Skeletal muscle cell (primary cell): ENCODE measurements at places on chromosomes 3 and 15.

- DNase-seq: no peak
These were observed 12.2 kb upstream of the MEX3B start for GRCh38 chr15:82058026-82058425.

- no peak for DNase-seq
These were observed 409.4 kb upstream of the PPP2R3A start for GRCh38 chr3:135556174-135556573.

GRCh38 chr3:114539525-114539924 lies 245.7 kb downstream of the TIGIT start:
- no peak for DNase-seq

- DNase-seq: no peak
These were observed 13.9 kb upstream of the TOP2B start for GRCh38 chr3:25678581-25678980.

DNA sequence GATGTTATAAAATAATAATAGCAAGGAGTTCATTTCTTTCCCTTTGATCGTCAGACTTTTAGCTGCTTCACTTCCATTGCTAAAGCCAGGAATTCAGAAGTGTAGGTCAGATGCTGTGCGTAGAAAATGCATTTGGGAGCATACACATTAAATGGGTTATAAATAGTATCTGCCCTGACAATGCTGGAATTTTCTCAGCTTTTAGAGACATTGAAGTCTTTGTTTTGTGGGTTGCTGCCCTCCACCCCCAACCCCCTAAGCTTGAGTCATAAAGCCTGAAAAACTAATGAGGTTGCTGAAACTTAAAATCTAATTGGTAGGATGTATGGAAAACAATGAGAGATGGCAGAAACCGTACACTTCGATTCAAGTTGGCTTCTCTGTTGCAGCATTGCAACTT lies 81.9 kb downstream of the MITF start:
- no peak for DNase-seq

DNA sequence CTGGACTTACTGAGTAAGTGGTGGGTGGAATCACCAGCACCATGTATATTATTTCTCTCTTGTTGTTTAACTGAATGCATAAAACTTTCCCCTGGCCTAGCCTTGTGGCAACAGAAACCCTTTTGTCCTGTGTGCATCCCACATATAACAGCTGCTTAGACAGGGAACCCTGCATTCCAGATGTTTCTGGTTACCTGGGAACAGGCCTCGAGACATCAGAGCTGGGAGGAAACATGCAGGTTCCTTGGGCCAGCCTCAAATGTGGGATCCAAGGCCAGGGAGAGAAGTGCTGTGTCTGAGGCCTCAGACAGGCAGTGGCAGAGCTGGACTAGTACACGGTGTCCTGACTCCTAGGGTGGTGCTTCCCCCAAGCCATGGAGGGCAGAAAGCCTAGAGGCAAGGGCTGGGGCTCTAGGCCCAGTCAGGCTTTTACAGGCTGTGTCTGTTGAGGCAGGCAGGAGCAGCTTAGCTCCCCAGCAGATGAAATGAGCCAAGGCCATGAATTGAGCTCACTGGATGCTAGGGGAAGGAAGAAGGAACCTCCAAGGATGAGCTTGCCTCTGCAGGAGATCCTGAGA lies 57.7 kb downstream of the ITGA11 start:
- no peak for DNase-seq

DNA sequence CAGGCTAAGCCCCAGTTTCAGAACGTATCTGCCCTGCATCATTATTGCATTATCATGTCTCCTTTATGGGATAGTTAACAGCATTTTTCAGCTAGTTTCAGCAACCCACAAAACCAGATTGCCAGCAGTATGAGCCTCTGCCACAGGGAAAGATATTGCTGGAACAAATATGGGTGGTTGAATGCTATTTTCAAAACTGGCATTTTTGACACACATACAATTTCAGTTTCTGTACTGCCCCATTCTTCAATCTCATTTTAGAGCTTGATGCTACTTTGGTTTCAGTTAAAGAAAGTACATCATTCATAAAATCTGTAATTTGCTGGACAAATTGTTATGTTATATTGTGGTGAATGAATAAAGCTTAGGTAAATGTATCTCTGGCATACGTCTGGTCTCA lies 1037.5 kb downstream of the NAALADL2 start:
- no peak for DNase-seq

DNA sequence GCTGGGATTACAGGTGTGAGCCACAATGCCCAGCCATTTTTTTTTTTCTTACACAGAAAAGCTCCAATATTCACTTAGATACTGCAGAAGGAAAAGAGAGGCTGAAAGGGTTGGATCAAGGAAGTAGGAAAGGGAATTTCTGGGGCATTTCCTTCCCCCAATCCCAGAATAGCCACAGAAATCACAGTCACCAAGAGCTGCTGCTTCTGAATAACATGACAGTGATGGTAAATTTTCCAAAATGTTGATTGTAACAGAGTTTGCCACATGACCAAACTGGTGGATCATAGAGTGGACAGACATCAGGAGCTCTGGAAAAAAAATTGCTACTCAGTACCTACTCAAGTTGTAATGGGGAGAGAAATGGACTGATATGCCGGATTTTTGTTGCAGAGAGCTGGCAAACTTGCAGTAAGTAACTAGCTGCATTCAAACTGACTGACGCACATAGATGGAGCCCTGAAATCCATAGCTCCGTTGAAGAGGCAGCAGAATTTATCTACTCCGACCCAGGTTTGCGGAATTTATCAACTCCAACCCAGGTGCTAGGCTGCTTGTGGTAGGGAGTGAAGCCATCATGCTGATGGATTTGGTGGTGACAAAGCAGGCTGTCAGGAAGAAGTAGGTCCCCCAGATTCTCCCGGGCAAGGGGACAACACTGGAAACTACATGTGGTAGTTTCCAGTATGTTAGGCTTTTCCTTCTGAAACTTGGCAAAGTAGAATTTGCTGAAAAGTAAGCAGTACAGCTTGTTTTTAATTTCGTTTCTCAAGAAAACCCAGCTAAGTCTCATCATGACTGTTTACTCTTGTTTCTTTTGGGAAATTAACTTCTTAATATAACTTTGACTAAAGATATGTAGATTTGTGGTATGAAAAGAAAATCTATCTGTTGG lies 10.5 kb upstream of the ADPGK start:
- DNase-seq: no peak

DNA sequence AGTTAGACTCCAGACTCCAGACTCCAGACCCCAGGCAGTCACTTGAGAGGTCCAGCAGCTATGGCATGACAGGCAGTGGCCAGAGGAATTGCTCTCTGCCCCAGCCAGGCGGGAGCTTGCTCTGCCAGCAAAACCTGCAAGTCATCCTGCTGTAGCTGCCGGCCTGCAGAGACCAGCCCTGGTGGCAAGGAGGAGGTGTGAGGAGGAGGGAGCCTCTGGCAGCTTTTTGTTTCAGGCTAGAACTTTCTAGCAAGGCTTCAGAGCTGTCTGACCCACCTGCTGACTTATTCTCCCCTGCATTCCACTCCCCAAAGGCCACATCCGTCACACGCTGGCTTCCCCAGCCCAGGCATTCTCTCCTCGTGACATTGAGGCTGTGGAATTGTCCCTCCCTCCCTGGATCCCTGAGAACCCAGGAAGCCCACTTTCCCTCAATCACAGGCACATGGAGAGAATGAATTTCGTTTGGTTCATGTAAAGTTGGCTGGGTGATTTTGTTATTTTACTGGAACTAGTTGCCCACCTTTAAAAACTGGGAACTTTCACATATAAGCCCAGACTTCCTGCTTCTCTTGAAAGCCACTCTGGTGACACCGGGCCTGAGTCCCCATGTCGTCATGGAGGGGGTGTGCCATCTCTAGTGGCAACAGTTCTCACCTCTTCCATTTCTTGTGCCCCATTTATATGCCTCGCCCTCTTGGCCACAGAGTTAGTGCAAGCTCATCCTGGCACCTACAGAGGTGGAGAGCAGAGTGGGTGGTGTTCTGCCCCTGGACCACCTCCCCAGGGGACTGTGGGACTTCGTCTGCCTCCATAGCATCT lies 82.7 kb downstream of the ABHD5 start:
- no peak for DNase-seq

GRCh38 chr15:60865507-60865906 lies 363.6 kb downstream of the RORA start:
- DNase-seq: peak; percentile 78

- DNase-seq: no peak
These were observed at the start of gene TJP1 for GRCh38 chr15:29822100-29822683. TJP1 (minus strand) TSS chr15:29822468; CDS start chr15:29822028, 440 bp downstream.

- DNase-seq: no peak
These were observed 21.8 kb upstream of the KLF13 start for GRCh38 chr15:31304751-31305365.

DNA sequence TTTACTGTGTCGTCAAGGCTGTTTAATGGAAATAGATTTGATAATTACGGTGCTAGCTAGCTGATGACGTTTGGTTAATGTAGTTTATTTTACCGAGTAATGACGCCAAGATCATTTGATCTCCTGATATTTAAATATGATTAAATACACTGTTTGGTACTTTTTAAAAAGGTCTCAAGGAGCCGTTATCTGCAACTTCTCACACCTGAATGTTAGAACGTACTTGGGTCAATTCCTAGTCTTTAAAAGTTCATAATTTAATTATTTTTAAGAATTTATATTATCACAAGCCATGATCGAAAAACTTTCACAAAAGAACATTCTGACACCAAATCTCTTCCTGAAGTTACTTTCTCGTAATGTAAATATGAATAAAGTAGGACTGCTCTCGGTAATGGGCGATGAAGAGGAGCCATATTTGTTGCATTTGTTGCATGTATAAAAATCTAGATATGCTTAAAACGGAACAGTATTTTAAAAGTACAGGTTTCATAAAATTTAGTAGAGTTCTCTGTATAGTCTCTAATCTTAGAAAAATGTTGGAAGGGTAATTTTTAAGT lies 16.2 kb upstream of the CHD2 start:
- no peak for DNase-seq

GRCh38 chr15:33440900-33441299 lies 130.1 kb downstream of the RYR3 start:
- DNase-seq: no peak
